ENCODE measurements at places on chromosomes 1 and 21.

DNA sequence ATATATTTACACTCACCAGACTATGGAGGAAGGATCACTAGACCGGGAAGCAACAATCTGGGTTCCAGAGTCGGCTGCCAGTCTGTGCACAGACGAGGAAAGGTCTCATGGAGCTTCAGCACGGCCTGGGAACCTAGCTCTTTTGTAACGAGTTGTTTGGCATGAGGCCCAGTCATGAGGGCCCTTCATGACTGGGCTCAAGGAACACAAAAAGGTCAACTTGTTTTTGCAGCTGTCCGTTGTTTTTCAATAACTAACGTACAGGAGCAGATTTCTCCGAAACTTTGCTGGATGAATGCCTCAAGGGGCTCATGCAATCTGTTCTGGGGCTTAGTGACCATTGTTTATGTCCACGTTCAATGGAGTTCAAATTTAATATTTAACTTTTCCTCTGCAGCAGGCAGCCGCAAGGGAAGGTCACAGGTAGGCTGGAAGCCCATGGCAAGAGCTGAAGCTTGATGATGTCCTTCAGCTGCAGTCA lies 5.9 kb upstream of the STUM start:
- no peak for DNase-seq

DNA sequence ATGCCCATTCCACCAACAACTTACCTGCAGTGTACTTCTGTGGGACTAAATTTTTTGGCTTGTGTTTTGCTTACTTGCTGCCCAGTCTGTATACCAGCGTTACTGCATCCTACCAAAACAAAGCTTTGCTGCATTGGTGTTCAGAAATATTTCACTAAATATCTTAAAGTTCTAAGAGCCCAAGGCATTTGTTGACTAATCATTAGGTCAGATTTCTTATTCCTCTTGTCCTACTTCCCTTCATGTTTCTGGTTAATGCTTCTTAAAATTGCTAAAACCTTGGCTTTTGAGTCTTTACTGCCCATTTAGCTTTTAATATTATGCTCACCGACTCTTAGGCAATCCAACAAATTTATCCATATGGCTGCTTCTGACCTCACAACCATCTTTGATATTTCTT lies 161.8 kb downstream of the DPYD start:
- DNase-seq: peak; percentile 17

DNA sequence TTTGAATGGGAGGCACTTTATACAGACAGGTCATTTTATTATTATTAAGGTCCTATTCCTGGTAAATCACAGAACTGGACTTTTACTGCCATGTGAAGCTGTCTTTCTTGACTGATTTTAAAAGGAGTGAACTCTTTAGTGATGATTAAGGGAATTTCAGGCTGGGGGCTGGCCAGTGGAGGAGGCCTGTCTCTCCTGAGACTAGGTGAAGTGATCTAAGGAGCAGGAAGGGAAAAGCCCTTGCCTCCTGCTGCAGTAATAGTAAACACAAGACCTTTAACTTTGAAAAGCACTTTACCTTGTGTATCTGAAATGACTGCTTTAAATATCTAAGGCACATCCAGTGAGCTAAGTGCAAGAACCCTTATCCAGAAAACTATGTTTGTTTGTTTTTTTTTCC lies 118.0 kb upstream of the SPAG17 start:
- no peak for DNase-seq

- DNase-seq: no peak
Measured at GRCh38 chr1:209102531-209102930, 481.0 kb upstream of the CAMK1G start.

DNA sequence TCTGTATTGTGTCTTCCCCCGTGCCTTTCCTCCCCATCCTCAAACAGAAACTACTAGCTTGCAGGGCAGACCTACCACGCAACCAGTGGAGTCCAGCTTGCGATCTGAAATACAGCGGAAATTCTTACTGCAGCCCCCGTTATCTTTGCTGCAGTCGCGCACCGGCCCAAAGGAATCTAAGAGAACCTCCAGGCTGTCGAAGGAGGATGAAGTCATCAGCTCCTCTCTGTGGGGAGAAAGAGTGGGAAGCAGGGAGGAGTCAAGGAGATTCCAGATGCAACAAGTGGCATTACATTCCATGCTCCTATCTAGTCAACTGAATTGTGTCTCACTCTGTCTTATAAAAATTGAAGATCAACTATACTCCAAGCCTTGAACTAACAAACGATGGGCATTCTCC lies 206.9 kb downstream of the ASTN1 start:
- peak; percentile 1 for DNase-seq

DNA sequence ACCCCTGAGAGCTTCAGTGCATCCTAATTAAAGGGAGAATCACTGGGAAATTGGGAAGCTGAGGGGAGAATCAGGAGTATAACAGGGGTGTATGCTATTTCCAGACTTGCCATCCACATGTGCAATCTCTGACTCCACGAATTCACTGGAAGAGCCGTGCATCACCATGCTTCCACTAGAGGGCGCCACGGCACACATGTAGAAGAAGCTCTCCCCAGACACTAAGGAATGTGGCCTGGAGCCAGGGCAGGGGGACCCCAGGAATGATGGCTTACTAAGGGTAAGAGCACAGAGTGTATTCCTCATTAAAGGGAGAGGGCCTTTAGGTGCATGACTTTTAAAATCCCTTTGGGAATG lies 81.5 kb downstream of the ABCA4 start:
- DNase-seq: peak; percentile 74

DNA sequence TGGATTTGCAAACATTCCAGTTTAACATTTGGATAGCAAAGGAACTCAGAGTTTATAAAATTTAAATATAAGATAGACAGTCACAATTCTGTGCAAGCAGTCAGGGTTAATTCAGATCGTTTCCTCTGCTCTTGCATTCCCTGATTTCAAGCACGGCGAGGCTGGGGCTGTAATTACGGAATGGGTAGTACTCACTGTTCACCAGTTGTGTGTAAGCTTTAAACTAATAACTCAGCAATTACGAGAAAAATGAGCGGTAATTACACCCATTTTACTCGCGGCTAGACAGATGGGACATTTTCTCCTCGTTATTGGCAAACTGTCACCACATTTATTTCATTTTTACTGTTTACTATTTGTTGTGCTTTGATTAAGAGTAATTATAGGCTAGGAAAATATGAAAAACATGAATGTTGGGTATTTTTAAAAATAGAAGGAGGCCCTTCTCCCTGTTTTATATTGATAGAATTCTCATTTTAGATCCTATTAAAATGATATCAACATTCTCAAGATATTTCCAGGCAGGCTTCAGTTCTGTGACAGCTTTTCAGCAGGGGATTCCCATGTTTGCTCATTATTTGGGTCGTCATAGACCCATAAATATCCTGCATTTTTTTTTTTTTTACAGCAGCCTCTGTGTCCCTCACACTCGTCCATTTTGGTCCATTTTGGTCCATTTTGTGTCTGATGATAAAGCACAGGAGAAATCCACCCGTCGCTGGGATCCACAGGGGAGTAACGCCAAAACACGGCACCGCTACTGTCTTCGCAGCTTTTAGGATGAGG lies 208.3 kb downstream of the DSCAM start:
- DNase-seq: no peak

- DNase-seq: no peak
Measured at GRCh38 chr21:32765058-32765457, 6.5 kb downstream of the PAXBP1 start.

DNA sequence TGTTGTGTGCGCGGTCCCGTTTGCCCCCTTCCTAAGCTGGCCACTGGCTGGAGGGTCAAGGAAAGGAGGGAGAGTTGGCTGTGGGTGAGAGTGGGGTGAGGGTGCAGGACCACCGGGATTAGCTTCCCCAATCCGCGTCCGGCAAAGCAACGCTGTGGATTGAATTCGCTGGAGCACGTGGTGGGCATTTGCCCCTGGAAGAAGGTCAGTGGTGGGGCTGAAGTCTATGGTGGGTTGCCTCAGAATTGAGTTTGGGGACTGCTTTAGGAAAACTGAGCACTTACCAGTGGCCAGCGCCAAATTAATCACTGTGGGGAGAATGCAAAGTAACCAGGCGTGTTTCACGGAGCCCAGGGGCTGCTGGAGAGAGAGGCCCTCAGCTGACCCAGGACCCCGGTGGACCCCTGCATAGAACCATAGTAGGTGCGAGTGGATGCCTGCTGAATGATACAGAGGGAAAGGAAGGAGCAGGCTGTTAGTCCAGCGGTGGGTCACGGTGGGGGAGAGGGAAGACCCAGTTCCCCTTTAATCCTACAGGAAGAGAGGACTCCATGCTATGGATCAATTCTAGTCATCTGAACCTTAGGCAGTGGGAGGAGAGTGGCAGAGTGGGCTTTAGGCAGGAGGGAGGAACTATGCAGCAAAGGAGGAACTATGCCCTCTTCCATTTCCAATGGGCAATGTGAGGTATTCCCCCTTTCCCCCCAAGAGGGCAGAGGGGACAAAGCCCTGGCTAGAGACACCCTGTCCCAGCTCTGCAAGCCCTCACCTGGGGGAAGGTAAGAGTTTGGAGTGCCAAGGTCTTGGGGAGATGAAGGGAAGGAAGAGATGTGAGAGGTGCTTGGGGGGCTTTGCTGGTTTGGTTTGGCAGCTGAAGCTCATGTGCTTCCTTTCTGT lies 1.2 kb downstream of the TNFRSF8 start:
- no peak for DNase-seq

DNA sequence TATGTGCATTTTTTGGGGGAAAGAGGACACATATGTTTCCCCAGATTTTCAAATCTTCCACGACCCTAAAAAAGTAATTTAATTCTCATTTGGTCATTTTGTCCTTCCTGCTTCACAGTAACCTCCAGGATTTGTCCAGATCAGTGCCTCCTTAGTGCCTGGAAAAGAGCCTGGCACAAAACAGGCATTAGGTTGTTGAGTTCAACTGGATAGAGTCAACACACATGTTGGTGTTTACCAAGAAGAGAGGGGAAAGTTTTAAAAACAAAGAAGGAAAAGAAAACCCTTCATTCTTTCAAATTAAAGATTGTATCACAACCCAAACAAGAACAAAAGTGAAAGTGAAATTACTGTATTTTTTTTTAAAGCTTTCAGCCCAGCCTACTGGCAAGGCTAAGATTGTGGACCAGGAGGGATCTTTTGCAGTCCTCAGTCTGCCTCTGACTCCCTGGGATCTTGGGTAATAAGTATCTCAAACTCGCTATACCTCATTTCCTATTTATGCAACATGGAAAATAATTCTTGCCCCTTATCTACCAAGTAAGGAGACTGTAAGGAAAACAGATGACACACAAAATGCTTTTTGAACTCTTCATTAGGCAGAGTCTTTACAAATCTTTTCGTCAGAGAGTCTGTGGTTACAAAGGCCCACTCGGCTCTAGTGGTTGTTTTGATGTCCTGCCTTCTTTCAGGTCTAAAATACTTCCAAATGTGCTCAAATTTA lies 57.8 kb downstream of the ZNF281 start:
- peak; percentile 87 for DNase-seq

DNA sequence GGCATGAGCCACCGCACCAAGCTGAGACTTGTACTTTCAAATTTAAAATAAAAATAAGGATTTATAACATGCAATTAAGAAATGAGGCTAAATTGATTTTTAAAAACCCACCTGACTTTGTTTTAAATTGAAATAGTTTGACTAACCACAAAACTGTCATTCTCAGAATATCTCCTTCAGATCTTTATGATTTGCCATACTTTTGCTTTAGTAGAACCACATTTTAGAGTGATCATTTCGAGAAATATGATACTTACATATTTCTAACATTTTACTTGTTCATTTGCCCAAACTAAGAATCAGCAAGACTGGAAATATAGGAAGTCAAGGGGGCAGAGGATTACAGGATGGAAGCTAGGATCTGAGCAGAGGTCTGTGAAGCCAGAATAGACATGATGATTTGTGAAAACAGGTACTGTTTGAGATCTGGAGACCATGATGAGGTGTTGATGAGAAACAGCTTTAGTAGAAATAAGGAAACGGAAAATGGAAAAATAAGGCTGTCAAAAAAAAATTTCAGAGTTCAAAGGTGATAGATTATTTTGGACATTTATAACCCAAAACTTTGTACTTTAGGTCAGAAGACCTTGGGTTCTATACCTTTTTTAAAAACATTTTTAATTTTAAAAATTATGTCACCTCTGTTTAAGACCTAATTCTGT lies 44.8 kb downstream of the GIPC2 start:
- no peak for DNase-seq

GRCh38 chr1:38624336-38625039 lies 235.1 kb downstream of the RRAGC start:
- DNase-seq: no peak

GRCh38 chr1:243944429-243945160 lies 94.6 kb upstream of the AKT3 start:
- peak; percentile 21 for DNase-seq

GRCh38 chr1:153339802-153340201 lies 8.8 kb downstream of the PGLYRP4 start:
- DNase-seq: no peak

DNA sequence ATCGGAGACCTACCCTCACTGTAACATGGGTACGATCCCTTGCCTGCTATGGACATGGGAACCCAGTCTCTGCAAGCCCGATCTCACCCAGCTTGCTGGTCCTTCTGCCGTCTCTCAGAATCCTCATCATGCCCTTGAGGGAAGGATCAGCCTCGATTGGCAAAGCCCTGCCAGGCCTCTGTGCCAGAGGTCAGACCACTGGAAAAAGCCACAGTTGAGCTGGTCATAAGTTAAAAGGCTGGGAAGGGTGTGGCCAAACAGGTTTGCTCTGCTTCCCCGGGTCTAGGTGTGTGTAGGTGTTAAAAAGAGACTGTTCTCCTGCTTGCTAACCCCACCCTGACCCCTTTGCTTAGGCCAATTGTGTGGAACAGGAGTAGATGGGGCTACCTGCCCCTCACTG lies 19.5 kb upstream of the PADI3 start:
- no peak for DNase-seq

DNA sequence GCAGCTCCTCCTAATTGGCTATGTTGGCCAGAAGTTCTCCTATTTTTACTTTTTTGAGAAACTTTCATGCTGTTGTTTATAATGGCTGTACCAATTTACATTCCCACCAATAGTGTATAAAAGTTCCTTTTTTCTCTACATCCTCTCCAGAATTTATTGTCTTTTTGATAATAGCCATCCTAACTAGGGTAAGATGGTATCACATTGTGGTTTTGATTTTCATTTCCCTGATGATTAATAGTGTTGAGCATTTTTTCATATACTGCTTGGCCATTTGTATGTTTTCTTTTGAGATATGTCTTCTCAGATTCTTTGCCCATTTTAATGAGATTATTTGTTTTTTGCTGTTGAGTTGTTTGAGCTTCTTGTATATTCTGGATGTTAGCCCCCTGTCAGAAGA lies 46.8 kb downstream of the NTMT2 start:
- peak; percentile 4 for DNase-seq

DNA sequence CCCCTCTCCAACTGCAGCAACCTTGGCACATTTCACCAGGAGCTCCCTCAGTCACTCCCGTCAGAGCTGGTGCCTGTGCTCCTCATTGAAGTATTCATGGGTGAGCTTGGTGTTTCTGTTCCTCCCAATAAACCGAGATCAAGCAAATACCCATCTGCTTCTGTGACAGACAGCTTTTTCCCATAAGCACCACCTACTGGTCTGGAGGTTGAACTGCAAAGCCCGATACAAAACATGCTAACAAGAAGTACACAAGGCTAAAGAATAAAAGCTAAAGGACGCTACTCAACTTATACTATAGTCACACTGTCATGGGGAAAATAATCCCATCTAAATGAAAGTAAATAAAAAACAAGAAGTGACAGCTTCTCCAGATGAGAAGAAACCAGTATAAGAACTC lies 111.9 kb upstream of the C21orf91 start:
- DNase-seq: no peak
